ENCODE measurements at places on chromosomes 16 and 17. TPM values are rescaled to one million over a fixed set of nuclear protein-coding genes. Genes with fewer than 3 reads are reported as not detected.

Gene TP53TG3F
- not detected for total RNA-seq

Gene KLHL10
- 0.48 TPM for total RNA-seq

Gene LGALS9B
- total RNA-seq, result not detected

Gene FN3K
- 3.4 TPM for total RNA-seq

Gene KRT39
- not detected for total RNA-seq

Gene KRT33B
- total RNA-seq, result not detected

Gene FOXC2
- 0.58 TPM for total RNA-seq

Gene CA7
- not detected for total RNA-seq

Gene RNF222
- total RNA-seq, result not detected

Gene HS3ST2
- 0.16 TPM for total RNA-seq

Gene UBE2G1
- total RNA-seq, result 39.5 TPM

Gene CDK5R1
- total RNA-seq, result 1.5 TPM

Gene NPIPA8
- 0.26 TPM for total RNA-seq

Gene ZNF423
- 14.0 TPM for total RNA-seq

Gene SLC46A1
- total RNA-seq, result 11.2 TPM

Gene TLCD2
- 3.8 TPM for total RNA-seq

Gene PRDM7
- not detected for total RNA-seq

Gene CDH13
- total RNA-seq, result 21.5 TPM

Measured in urinary bladder (tissue), 4 donors.